ENCODE measurements at places on chromosomes 7 and 10.

DNA sequence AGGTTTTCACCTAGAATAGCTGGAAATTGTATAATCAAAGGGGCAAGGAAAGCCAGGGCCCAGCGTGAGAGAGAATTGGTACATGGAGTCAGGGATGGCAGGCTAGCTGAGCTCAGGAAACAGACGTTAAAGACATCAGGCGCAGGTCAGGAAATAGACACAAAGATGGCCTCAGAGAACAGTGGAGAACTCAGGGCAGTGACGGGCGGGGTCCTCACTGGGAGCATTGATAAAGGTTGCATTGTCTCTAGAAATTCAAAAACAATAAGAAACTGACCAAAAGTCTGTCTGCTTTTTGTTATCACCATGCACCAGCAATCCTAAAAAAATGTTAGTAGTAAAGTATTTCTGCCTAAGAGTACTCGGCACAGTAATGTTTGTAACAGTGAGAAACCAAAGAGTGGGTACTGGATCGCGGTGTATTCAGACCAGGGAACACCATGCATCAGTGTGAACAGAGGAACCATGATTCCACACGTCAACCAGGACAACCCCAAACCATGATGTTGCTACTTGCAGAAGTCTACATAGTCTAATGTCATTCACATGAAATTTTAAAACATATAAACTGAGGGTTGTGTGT lies 81.9 kb upstream of the AUTS2 start:
- DNase-seq = no peak

DNA sequence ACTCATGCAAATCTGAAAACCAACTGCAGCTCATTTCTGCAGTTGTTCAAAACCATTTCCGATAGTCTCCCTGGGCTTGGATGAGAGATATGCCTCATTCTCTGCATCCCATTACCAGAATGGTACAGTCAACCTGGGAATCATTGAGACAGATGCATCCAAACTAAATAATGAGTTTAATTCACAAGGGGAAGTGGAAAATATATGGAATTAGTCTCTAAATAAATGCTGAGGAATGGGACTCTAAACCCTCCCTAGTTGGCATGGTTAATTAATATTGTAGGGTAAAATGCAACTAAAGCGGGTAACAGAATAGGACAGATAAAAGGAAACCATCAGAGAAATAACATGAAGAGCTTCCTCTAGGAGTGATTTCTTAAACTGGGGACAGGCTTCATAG lies 118.9 kb downstream of the AMPH start:
- no peak for DNase-seq

GRCh38 chr7:30038196-30038980 lies 10.2 kb downstream of the PLEKHA8 start:
- DNase-seq = no peak

- no peak for DNase-seq
Measured at GRCh38 chr7:84982199-84982598, 204.7 kb downstream of the SEMA3D start.

DNA sequence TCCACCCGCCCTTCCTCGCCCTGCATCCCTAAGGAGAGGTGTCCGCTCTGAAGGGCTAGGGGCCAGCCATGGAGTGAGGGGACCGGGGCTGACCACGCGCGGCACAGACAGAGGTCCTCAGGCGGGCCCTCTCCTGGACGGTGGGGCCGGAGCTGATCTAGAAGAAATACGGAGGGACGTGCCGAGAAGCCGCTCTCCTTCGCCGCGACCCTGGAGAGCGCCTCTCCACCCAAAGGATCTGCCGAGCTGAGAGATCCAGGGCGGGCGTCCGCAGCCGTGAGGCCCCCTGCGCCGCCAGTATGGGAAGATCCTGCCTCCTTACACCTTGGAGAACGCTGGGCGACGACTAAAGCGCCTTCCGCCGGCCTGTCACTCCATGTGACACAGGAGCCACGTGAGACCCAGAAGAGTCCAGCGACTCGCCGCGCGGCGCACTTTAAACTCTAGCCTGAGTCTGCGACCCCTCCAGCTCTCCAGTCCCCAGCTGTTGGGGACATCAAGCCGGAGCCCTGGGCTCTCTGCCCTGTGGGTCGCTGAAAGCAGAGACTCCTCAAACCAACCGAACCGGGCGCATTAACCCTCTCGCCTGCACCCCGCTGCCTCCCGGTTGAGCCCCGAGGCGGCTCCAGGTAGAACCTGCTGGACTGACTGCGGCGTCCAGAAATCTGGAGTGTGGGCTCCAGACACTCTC lies 1.5 kb upstream of the SFMBT2 start:
- peak; percentile 75 for DNase-seq

DNA sequence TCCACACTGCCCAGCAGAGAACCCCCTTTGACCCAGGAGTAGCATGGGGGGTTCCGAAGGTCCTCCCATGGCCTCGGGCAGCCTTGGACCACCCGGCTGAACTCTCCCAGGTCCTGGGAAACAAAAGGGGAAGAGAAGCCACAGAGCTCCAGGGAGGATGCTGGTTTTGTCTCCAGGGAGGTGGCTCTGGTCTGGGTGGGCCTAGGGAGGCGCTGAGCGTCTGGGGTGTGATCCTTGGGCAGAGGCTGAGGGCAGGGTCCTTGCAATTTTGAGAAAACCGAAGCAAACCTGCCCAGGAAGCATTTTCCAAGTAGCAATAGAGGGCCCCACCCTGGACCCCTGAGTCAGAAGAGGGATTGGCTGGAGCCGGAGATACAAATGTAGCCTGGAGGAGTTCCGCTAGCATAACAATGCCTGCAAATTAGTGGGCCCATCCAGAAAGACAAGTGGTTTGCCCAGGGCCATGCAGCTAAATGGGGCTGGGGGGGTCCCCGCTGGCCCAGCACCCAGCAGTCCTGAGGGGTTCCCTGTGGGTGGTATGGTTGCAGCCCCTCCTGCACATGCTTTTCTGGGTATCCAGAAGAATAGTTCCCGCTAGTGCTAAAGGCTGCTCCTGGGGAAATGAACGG lies 2.0 kb downstream of the UTF1 start:
- no peak for DNase-seq

DNA sequence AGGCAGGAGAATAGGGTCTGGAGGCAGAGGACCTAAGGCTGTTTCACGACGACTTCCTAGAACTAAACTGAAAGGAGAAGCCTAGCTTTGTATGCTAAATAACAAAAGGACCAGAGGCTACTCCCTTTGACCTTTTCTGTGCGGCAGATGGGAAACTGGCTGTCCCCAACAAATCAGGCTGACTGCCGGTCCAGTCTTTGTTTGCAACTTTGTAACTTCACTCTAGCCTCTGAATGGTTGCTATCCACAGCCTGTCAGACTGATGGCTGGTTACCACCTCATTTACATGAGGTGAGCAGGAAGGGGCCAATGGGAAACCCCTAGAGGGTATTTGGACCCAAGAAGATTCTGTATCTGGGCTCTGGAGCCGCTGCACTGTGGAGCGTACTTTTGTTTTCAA lies 132.6 kb upstream of the SHH start:
- DNase-seq = no peak

GRCh38 chr10:29635711-29636144 lies 957 bp upstream of the SVIL start:
- DNase-seq = no peak

GRCh38 chr7:1928645-1929348 lies 258.7 kb downstream of the ELFN1 start:
- DNase-seq = no peak

DNA sequence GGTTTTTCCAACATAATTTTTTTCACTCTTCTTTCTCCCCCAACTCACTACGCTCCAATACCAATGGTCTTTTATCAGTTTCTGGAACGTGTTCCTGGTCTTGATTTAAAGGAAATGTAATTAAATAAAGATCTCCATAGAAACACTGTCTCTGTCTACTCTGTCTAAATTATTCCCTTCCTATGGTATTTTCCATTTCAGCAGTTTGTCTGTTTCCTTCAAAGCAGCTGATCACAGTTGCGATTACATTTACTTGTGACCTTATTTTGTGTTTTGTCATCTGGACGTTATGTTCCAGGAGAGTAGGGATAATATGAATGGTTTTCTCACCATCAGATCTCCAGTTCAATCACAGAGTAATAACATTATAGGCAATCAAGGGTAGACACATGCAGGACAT lies 359.2 kb downstream of the NRG3 start:
- no peak for DNase-seq

- DNase-seq = no peak
Measured at GRCh38 chr7:9711259-9711918, 1262.3 kb upstream of the PHF14 start.

GRCh38 chr10:96450529-96451207 lies 63.1 kb downstream of the TLL2 start:
- DNase-seq = no peak

GRCh38 chr10:3056280-3057037 lies 10.9 kb upstream of the PFKP start:
- DNase-seq = no peak

DNA sequence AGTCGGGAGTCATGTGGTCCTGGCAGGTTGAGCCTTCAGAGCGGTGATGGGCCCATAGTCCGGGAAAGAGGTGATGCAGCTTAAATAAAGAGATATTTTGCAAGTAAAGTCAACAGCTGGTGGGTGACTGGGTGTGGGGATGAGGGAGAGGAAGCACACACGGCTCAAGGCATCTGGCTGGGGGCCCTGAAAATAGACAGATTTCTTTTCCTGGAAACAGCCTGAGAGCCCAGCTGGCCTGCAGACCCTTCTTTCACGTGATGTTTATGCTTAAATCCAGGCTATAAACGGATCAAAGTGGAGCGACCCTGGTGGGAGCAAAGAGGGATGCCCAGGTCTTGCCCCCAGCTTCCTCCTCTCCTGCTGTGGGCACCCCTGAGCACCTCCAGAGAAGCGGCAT lies 149.1 kb downstream of the TEX36 start:
- DNase-seq = no peak

- DNase-seq = no peak
Measured at GRCh38 chr10:6490614-6491013, 89.5 kb downstream of the PRKCQ start.

DNA sequence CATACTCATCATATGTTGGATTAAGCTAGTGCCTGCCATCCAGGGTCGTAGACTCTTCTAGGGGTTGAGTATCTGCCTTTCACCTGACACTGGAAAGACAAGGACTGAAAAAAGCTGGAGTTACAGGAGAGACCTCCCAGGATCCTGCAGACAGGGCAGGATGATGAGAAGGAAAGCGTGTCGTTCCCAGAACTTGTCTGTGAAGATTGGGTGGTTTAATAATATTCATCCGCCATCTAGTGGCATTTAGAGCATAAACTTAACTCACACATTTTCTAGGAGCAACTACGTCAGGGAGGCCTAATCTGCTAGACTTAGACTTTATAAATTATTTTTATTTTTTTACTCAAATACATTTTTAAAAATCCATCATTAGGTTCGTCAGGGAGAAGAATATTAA lies 59.6 kb downstream of the ADRB1 start:
- no peak for DNase-seq

GRCh38 chr10:114327537-114328440 lies 76.5 kb downstream of the AFAP1L2 start:
- no peak for DNase-seq

DNA sequence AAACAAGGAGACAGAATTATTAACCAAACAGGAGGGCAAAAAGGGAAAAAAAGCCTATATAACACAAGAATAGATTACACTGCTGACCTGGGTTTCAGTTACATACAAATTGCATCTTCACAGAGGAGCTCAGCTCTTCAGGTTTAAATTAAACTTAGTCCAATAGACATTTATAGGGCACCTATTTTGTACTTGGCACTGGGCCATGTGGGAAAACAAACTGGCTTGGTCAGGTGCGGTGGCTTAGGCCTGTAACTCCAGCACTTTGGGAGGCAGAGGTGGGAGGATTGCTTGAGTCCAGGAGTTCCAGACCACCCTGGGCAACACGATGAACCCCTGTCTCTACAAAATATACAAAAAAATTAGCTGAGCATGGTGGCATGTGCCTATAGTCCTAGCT lies 62.3 kb upstream of the CCDC6 start:
- no peak for DNase-seq

DNA sequence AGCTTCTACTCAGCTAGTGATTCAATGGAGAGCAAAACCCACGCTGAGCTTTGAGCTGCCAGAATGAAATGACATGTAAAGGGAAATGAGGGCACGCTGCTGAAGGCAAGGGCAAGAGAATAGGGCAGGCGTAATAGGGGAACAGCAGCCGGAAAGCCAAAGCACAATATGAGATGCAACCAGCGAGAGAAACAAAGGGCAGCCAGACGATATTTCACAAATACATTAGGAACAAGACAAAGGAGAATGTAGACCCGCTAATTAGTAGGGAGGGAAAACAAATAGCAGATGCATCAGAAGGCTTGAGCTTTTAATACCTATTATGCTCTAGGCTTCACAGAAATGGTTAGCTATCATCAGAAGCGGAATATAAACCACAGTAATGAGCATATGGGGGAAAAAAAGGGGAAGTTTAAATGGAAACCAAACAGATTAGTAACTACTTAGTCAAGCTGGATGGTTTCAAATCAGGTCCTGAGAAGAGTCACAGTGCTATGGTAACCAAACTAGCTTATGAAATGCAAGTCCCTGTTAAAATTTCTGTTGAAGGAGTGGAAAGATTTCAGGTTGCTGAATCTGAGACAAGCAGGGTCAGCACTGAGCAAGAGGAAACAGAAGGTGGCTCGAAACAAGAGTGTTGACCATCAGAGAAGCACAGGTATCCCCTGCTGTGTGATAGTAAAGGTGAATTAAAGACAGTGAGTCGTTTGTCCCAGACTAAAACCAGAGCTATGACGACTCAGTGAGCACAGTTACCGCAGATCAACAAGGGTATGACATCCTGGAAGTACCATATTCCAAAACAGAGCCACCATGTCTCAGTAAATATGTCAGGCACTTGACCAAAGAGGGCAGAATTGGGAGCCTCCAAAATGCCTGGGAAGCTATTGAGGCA lies 496.9 kb upstream of the CELF2 start:
- no peak for DNase-seq

DNA sequence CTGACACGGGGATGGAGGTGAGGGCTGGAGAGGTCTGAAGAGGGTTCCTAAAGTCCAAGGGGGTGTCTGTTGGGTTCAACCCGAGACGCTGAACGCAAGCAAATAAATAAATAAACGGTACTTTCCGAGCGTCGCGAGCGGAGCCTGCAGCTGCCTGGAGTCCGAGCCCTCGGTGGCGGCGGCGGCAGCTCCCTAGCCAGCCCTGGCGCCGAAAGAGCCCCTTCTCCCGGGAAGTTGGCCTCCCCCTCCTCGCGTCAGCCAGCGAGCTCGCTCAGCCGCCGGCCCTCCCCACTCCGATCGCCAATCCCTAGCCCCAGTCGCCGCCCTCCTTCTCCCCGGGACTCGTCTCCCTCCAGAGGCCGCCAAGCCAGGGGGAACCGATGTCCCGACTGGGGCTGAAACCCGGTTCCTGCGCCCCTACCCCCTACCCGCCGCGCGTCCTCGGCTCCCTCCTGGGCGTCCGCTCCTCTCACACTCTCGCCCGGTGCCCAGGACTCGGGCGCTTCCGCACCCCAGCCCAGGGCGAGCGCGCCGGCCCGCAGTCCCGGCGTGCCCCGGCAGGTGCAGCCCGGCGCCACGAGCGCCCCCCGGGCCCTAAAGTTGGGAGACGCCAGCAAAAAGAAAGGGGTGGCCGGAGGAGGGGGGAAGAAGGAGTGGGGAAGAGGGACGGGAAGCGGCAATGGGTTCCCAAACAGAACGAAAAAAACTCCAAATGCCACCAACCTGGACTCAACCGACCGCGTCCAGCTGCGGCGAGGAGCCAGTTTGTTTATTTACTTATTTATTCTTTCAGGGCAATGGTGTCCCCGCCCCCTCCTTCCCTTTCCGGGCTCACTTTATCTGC lies at the start of gene GFRA1:
Gene GFRA1, minus strand, starts transcription at position 767 of the 844 bp plus-strand sequence. CDS start 1,177 bp downstream, outside the sequence.
- peak; percentile 46 for DNase-seq

GRCh38 chr10:103282961-103283360 lies 6.0 kb downstream of the INA start:
- DNase-seq = no peak
